ENCODE measurements at places on chromosomes 16 and 17.

GRCh38 chr17:11986942-11987329, 10.3 kb downstream of the ZNF18 start:
- DNase-seq: no peak

GRCh38 chr16:28212532-28212873, 738 bp upstream of the XPO6 start:
- no peak for DNase-seq

DNA sequence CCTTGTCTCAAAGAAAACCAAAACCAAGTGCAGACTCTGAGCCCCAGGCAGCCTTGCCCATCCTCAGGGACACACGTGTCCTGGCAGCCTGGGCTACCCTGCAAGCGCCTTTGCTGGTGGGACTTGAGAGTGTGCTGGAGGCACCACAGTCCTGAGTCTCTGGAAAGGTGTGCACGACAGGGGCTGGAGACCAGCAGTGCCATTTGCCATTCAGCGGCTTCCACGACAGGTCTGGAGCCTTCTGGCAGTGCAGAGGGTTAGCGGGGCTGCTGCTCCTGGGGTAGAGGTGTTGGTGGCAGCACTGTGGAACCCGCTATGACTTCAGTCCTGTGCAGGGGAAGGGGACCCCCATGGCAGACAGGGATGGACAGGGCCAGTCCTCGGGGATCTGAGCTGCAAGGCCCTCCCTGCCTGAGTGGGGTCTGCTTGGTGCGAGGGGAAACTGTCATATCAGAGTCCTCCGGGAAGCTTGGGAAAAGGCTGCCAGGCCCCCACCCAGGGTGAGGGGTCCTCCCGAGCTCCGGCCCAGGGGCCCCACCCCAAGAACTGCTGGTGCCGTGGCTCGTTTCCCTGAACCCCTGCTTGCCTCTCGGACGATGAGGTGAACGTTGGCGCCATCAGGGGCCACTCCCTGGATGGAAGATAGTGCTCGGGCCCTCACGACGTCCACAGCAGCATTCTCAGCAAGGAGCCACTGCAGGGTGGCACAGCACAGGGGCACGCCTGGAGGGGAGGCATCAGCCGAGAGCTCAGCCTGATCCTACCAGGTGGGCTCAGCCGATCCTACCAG, 6.8 kb downstream of the FAAP100 start:
- no peak for DNase-seq

- DNase-seq: no peak
Observed at GRCh38 chr16:89822188-89823086, 5.8 kb upstream of the SPIRE2 start.

- no peak for DNase-seq
Observed at GRCh38 chr17:72332367-72332766, 211.5 kb downstream of the SOX9 start.

DNA sequence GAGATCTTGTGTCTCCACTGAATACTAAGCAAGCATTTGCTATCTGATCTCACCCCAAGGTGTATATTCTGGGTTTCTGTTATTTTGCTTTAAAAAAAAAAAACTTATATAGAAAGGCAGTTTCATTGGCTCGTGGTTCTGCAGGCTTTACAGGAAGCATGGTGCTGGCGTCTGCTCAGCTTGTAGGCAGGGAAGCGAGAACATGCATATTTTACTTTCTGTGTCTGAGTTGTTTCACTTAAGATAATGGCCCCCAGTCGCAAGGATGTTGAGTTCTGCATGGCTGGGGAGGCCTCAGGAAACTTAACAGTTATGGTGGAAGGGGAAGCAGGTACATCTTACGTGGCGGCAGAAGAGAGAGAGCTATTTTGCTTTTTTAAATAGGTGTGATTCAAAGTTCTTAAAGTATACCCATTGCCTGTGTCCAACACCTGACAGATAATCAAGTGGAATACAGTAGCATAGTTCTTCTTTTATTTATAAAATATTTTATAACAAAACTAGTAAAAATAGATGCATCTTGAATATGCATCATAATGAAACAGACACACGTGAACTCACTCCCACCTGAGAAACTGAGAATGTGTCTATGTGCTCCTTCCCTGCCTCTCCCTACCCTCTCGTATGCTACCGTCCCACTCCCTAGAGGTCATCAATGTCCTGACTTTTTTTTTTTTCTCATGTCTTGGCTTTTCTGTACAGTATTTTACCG, 15.4 kb upstream of the ARHGAP17 start:
- DNase-seq: peak; percentile 41

DNA sequence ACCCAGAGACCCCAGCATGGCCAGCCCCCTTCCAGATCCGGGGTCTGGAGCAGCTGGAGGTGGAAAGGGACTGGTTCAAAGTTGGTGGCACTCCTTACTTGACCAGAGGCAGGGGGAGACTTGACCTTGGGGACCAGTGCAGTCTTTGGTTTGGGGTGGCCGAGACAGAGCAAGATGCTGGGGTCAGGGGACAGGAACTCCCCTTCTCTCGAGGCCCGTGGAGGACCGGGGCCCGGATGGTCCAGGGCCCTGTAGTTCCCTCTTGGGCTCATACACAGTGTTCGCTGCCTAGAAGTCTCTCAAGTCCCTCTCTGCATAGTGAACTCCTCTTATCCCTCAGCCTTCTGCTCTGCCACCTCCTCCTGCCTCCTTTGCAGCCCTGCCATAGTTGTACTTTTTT, 601 bp upstream of the PRSS33 start:
- DNase-seq: no peak

DNA sequence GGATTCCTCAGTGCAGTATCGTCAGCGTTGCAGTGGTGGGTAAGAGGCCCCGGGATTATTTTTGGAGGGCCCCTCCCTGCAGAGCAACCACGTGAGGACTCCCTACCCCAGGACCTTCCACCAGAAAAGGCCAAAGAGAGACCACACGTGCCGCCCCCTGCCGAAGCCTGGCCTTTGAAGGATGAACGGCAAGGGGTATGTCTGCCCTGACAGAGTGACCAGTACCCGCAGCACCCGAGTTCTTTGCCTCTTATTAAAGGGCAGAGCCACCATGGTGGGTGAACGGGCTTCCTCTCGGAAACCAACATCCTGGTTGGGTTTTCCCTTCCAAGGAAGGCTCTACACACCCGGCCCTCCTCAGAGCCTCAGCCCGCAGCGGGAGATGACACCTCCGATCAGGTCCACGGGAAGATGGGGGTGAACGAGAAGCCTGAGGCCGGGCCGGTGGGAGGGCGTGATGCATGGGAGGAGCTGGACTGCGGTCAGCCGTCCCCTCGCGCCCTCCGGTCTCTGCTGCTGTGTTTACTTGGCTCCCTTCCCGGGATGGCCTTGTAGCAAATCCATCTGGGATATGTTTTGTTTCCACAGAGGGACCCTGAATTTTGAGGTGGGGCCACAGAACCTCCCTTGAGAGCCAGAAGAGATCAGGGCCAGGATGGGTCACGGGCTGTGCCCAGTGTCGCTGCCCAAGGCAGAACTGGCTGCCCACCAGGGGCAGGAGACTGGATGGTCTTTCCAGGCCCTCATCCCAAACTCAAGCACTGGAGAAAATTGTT, 49.1 kb downstream of the TBC1D16 start:
- peak; percentile 24 for DNase-seq

DNA sequence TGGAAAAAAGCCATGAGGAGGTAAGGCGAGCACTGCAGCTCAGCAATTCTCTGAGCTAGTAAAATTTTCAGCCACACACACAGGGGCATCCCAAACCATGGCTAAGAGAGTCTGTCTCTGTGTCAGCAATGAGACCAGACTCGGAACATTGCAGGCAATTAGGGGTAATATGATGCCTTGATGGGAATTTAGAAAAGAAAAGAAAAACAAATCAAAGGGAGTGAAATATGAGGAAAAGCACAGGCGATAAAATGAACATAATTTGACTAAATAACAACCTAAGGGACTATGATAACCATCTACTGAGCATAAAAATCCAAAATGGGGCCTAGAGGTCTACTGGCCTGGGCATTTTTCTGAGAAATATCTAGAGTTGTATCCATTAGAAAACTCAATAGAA, 546.0 kb upstream of the PSMD7 start:
- DNase-seq: no peak

- no peak for DNase-seq
Observed at GRCh38 chr16:78256686-78257375, 157.4 kb downstream of the WWOX start.

DNA sequence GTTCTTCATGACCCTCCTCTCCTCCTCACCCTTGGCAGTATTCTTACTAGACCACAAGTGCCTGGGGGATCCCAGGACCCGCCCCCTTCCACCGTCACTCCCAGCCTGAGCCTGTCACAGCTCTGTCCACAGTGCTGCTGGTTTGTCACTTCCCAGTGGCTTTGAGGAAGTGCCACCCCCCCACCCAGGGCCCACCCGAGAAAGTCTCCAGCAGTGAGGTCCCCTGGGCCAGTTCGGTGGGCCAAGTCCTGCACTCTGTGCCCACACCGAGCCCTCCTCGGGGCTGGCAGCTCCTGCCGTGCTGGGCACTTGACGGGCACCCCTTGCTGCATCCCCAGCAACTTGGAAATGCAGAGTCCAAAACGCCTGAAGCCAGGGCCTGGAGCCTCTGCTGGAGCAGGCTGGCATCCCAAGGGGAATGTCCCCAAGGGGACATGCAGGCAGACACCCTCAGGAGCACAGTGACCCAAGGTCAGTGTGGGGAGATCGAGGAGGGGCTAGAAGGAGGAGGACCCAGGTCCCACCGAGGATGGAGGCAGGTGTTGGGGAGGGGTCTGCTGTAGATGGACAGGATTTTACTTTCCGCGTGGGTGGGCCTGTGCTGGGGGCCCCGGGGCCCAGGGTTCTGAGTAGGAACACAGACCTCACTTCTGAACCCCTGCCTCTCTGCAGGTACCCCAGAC, 15.5 kb downstream of the MMP15 start:
- DNase-seq: no peak

- no peak for DNase-seq
Observed at GRCh38 chr17:265718-266117, 84.3 kb upstream of the DOC2B start.

GRCh38 chr17:14337596-14338079, 36.8 kb downstream of the HS3ST3B1 start:
- peak; percentile 63 for DNase-seq

- no peak for DNase-seq
Observed at GRCh38 chr17:75821552-75821951, 22.7 kb downstream of the UNC13D start.

DNA sequence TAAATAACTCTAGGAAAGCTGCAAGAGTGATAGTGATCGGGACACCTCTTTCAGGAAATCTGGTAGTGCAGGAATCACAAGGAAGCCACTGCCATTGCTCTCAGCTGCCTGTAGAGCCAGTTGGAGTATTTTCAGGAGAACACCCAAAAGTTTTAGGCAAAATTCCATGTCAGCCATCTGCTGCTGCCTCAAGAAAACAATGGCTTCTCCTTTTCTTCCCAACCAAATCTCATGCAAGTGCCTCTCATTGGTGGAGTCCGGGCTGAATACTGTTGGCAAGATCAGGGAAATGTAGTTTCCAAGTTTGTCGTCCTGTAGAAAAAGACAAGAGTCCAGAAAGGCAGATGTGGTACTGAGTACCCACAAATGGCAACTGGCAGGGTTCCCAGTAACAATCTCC, 54.9 kb upstream of the TANC2 start:
- no peak for DNase-seq

GRCh38 chr16:48850097-48850770, 240.3 kb upstream of the N4BP1 start:
- DNase-seq: no peak

GRCh38 chr16:18788828-18789514, 1.2 kb downstream of the RPS15A start:
- no peak for DNase-seq

DNA sequence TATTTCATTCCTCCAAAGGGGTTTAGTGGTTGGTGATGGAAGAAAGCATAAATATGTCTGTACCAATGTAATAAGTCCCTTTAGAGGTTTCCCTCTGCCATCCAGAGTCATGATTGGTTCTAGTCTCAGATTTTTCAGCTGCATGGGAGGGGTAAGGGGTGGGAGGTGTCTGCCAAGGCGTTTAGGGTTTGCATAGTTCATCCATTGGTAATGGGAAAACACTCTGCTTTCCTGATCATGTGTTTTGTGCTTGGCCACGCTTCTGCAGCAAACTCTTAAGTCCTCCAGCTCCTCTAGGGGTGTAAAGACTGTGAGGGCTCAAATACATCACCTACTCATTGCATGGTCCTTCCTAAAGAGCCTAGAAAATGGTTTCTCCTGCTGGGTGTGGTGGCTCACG, 29.8 kb downstream of the LIG3 start:
- DNase-seq: no peak

DNA sequence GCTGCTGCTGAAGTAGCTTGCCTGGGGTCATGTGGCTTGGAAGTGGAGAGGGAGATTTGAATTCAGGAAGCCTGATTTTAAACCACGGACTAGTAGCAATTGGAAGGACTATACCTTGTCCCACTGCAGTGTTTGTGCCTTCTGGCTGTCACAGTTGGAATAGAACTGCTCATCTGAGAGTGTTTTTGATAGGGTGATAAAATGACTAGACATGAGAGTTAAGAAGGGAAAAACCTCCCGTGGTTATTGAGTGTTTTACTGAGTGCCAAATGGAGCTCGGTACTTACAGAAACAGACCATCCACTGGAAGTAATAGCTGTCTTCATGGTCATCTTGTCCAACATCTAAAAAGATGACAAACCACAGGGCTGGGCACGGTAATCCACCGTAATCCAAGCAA, 70.4 kb downstream of the MSI2 start:
- no peak for DNase-seq

Measured in activated T-cell treated with anti-CD3 and anti-CD28 coated beads, Interleukin-2, amount 50 U/mL, for 24 hours (primary cell).